NCI-H1417 treated with DMSO at 0.1 percent for 48 hours (cell line): ENCODE measurements at places on chromosomes 6 and 20.

DNA sequence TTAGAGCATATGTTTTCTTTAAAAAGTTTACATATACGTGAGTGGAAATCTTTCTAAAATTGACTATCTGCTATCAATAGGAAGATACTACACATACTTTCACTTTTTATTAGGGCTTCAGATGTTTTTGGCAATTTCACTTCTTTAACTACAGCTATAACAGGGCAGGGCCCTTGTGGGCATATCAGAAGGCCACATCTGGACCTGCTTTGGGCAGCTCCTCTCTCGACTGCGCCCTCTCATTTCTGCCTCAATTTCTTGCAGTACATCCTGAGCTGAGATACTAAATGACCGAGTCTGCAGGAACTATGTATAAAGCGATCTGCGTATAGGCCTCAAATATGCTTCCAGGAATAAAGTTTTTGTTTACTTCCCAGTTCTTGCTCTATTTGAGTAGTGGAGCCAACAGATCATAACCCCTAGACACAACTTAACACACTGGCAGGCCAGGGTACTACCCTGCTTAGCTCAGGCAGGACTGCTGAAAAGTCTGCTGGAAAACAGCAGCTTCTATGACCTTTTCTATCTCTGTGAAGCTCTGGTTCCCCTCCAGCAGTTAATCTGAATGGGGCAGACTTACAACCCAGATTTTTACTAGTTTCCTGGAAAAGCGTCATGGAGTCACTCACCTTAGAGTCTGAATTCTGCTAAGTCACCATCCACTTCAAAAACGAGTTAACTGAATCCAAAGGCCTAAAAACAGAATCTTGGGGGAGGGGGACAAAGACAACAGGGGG is 12.7 kb downstream of the GCLC start:
- DNase-seq: no peak

- no peak for DNase-seq
Observed at GRCh38 chr6:6152060-6152459, 145.3 kb upstream of the NRN1 start.

DNA sequence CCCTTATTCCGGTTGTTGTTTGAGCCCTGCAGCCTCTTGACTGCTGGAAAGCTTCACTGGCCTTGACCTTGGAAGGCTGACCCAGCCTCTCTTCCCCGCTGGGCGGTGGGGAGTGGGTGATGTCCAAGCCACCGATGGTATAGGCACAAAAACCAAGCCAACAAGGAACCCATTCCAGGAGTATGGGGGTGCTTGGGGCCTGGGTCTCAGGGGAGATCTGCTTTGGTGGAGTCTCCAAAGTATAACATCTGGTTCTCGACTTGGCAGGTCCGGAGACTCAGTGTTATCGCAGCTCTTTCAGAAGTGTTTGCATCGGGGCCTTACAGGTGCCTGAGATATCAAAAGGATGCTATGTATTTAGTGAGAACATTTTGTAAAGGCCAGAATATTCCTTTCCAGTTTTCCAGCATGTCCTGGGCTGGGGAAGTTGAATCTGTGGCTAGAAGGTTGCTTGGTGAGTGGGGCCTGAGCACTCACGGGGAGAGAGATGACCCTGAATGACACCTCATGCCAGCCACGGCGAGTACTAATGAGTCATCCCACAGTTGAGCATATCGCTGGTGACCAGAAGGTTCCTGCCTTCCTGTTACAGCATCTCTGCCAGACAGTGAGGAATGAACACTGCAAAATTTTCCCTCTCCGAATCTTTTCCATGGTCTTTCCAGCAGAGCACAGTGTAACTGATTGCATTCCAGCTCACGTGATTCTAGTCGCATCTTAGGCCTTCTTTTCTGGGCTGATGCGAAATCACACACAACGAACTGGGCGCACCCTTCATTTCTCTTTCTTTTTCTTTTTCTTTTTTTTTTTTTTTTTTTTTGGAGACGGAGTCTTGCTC is 133.9 kb downstream of the ZDHHC14 start:
- no peak for DNase-seq

DNA sequence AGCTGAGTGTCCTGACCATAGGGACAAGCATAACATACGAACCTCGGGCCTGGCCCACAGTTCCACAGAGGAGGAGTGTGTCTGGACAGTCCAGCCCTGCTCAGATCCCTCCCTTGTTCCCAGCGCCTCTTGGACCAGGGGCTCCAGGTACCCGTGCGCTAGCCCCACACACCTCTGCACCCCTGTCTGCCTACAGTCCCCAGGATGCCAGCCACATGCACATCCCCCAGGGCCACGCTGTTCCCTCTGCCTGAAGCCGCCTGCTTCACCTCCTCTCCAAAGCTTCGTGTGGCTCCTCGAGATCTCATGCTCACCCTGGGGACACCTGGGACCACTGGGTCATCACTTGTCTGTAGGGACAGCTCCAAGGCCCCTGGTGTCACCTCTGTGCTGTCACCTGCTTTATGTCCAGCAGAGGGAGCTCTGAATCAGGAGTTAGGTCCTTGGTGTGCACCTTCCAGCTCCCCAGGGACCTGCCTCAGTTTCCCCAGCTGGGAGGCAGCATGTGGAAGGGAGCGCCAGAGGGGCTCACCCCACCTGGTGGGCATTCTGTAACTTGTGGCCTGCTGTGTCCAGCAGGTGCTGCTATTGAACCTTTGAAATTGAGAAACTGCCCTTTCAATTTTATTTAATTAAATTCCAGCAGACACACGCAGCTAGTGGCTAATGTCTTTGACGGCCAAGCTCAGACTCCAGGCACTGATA is 7.3 kb upstream of the YTHDF1 start:
- no peak for DNase-seq
